ENCODE measurements at places on chromosomes 4 and X.

- no peak for DNase-seq
Observed at GRCh38 chrX:25006586-25007058, 9.1 kb downstream of the ARX start.

GRCh38 chr4:112900416-112900815, 149.0 kb upstream of the ANK2 start:
- DNase-seq = no peak

GRCh38 chrX:9171841-9172463, 138.0 kb upstream of the FAM9B start:
- no peak for DNase-seq

GRCh38 chr4:94457692-94458106, 6.0 kb downstream of the PDLIM5 start:
- DNase-seq = no peak

DNA sequence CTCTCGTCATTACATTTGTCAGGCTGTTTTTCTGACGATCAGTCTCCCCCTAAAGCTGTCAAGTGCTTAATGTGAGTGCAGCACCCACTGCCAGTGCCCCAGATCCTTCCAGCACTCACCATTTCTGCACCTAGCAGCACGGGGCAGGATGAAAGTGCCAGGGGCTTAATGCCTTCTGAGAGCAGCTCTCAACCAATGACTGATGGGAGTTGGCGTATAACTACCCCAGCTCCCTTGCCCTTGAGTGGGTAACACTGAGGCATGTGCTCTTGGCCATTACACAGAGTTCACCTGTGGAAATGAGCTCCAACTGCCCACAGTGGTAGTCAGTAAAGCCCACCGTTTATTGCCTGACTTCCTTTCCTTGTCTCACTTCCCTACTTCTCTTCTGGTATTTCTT, 226.2 kb upstream of the BCOR start:
- no peak for DNase-seq

GRCh38 chr4:137421796-137422195, 110.5 kb downstream of the PCDH18 start:
- DNase-seq = no peak

DNA sequence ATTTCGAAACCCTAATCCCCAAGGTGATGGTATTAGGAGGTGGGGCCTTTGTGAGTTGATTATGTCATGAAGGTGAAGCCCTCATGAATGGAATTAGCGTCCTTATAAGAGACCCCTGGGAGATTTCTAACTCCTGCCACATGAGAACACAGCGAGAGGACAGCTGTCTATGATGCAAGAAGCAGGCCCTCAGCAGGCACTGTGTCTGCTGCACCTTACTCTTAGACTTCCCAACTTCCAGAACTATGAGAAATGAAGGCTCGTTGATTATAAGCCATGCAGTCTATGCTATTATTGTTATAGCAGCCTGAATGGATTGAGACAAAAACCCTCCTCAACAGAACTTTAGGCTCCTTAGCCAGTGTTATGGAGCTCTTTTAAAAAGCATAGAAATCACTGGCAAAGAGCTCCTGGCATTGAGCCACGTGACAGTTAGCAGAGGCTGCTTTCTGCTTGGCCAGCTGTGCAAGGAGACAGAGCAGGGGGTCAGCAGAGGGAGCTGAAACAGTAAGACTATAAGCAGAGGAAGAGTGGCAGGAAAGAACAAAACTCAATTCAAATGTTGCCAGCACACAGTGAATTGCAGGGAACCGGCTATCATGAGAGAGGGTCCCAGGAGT, 219.2 kb upstream of the FAT1 start:
- DNase-seq = no peak

All from anterior cingulate cortex (tissue), 58 donors.